Kidney (tissue), 22 donors: ENCODE measurements at places on chromosomes 6 and 20.

GRCh38 chr6:11702500-11703130, 76.0 kb downstream of the ADTRP start:
- no peaks in the 10 kb centered on the region for H3K27me3 ChIP-seq
- DNase-seq: no peak
- H3K27ac ChIP-seq: no peak overlapping the region
- no peaks in the 10 kb centered on the region for H3K4me1 ChIP-seq
- H3K36me3 ChIP-seq: no peaks in the 10 kb centered on the region
- no peak overlapping the region for H3K4me3 ChIP-seq

GRCh38 chr6:162220876-162221275, 506.7 kb downstream of the PRKN start:
- no peak for DNase-seq
- H3K36me3 ChIP-seq: no peaks in the 10 kb centered on the region
- no peak overlapping the region for H3K27ac ChIP-seq
- no peak overlapping the region for H3K4me3 ChIP-seq

- H3K36me3 ChIP-seq: peaks cover 4% of the 10 kb centered on the region
- DNase-seq: no peak
- peaks cover 15% of the 10 kb centered on the region for H3K4me1 ChIP-seq
- no peak overlapping the region for H3K27ac ChIP-seq
- no peak overlapping the region for H3K4me3 ChIP-seq
- H3K27me3 ChIP-seq: no peaks in the 10 kb centered on the region
Observed at GRCh38 chr6:31966997-31967925, 4.7 kb downstream of the DXO start.

GRCh38 chr6:87753131-87753685, 51.2 kb upstream of the AKIRIN2 start:
- no peak for DNase-seq
- H3K4me3 ChIP-seq: no peak overlapping the region
- no peaks in the 10 kb centered on the region for H3K4me1 ChIP-seq
- H3K27me3 ChIP-seq: no peaks in the 10 kb centered on the region
- no peaks in the 10 kb centered on the region for H3K36me3 ChIP-seq

GRCh38 chr6:69386426-69386825, 410.4 kb downstream of the LMBRD1 start:
- H3K36me3 ChIP-seq: no peaks in the 10 kb centered on the region
- DNase-seq: no peak
- no peak overlapping the region for H3K4me3 ChIP-seq
- H3K27me3 ChIP-seq: no peaks in the 10 kb centered on the region
- H3K4me1 ChIP-seq: no peaks in the 10 kb centered on the region
- no peak overlapping the region for H3K27ac ChIP-seq

GRCh38 chr6:63391203-63391970, 71.6 kb upstream of the LGSN start:
- no peak overlapping the region for H3K4me3 ChIP-seq
- no peaks in the 10 kb centered on the region for H3K4me1 ChIP-seq
- no peak for DNase-seq
- no peaks in the 10 kb centered on the region for H3K27me3 ChIP-seq
- no peak overlapping the region for H3K27ac ChIP-seq

GRCh38 chr20:45835825-45836224, 2.2 kb downstream of the SNX21 start:
- peak; percentile 43 for DNase-seq
- peaks cover 4% of the 10 kb centered on the region for H3K4me1 ChIP-seq
- H3K36me3 ChIP-seq: no peaks in the 10 kb centered on the region
- H3K4me3 ChIP-seq: no peak overlapping the region

- H3K36me3 ChIP-seq: no peaks in the 10 kb centered on the region
- H3K4me1 ChIP-seq: no peaks in the 10 kb centered on the region
- no peak for DNase-seq
- no peak overlapping the region for H3K27ac ChIP-seq
- H3K27me3 ChIP-seq: no peaks in the 10 kb centered on the region
Observed at GRCh38 chr20:23241416-23241815, 109.2 kb upstream of the NXT1 start.

DNA sequence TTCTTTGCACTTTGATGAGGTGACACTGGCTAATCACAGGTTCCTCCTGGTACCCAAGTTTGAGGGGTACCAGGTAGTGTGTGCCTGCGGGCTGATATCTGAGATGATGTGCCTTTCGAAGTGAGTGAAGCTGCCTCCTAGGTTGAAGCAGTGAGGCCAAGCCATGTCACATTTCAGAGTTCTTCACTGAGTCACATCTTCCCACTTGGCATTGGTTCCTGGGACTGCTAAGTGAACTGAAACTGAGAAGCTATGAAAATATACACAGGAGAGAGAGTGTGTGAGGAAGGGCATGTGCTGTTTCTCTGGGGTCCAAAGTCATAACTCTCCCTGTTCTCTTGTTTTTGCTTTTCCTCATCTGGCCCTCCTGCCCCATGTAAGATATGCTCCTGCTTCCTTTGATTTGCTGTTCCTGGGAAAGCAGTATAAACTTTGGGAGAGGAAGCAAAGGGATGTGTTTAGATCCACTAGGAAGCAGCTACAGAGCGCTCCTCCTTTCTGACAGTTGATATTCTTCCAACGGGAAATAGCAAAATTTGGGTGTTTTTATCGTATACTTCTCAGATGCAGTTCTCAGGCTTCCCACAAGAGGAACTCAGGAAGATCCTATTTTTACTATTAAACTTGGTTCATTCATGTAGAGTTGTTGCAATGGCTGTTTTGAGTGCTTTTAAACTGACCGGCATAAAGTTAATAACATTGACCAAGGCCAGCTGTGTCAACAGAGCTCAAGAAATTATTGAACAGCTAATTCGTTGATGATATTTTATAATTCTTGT, 153.7 kb downstream of the MOXD1 start:
- no peaks in the 10 kb centered on the region for H3K36me3 ChIP-seq
- H3K27me3 ChIP-seq: no peaks in the 10 kb centered on the region
- H3K27ac ChIP-seq: no peak overlapping the region
- no peak overlapping the region for H3K4me3 ChIP-seq
- no peak for DNase-seq
- no peaks in the 10 kb centered on the region for H3K4me1 ChIP-seq

DNA sequence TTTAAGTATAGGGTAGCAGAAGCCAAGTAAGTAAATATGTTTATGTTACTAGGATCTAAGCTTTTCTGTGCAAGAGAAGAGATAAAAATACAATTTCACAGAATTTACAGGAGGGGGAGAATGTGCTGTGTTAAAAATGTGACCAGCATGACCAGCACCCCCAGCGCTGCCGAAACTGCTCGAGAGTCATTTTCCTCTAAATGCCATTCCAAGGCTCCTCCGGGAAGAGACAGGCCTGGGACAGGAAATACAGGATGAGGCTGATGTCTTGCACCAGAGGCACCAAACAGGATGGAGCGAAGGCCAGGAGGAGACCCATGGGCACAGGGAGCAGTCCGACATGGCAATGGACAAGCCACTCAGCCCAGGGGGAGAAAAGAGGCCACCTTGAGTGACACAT, 21.1 kb downstream of the TAF4 start:
- H3K4me3 ChIP-seq: no peak overlapping the region
- DNase-seq: no peak
- no peak overlapping the region for H3K27ac ChIP-seq
- H3K27me3 ChIP-seq: no peaks in the 10 kb centered on the region

DNA sequence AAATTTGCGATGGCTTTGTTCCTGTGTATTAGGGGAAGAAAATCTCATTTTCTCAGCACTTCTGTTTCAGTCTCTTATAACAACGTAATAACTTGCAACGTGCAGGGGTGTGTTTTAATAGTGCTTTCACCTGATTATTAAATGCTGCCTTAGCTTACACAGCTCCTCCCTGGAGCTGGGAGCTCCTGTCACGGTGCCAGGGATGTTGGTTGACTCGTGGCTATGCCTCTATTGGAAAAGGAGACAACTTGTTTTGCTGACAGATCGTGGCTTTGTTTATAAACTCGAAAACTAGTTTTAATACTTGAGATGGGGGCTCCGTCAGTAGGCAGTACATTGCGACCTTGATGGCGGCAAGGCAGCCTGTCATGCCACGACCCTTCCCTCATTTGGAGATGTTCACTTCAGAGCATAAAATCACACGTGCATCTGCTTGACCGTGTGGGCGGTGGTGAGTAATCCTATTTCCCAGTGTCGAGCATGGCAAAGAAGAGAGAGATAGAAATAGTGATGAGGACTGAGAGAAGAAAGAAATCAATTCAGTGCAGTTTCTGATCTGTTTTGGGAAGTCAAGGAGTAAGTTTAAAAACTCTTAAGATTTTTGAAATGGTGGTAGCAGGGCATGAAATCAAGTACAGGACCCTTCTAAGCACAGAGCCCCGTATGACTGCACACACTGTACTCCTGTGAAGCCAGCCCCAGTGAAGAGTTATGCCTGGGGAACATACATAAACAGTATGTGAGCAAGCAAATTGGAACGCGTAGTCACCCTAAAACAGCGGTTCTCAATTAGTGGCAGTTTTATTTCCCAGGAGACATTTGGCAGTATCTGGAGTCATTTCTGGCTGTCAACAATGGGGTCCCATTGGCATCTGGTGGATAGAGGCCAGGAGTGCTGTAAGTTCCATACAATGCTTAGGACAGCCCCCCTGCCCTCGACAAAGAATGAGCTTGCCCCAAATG, 147.2 kb downstream of the DOK5 start:
- H3K36me3 ChIP-seq: no peaks in the 10 kb centered on the region
- H3K4me1 ChIP-seq: peaks cover 2% of the 10 kb centered on the region
- DNase-seq: no peak
- H3K27ac ChIP-seq: no peak overlapping the region
- no peak overlapping the region for H3K4me3 ChIP-seq
- no peaks in the 10 kb centered on the region for H3K27me3 ChIP-seq

DNA sequence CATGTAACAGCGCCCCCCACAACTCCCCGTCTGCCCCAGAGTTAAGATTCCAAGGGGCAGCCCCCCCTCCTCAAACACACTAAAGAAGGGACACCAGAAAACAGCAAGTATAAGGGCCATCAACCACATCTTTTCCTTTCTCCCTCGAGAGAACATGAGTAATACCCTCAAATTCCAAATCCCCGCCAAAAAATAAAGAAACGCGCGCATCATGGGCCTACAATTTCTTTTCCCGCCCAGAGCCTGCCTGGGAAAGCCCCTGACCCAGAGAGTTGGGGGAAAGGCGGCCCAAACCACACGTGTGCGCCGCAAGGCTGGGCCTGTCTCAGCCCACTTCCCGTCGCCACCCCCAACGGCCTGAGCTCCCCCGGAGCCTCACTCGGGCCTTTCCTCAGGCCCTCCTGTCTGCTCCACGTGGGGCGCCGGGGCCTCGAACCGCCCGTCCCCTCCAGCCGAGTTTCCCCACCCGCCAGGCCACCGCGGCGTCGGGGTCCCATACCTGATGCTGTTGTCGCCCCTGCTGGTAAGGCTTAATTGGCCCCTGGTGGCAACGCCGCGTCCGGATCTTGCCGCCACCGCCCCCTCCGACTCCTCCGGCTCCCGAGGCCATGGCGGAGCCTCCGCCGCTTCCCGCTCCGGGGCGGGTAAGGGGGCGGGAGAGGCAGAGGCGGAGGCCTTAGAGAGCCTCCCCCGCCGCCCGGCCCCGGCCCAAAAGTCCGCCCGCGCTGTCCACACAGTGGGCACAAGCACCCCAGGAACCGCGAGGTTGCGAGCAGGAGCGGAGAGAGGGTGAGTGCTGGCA, 746 bp downstream of the NUP153 start:
- H3K4me1 ChIP-seq: peaks cover 8% of the 10 kb centered on the region
- H3K27ac ChIP-seq: peak overlapping the region; percentile 99
- peak overlapping the region; percentile 71 for H3K4me3 ChIP-seq
- no peaks in the 10 kb centered on the region for H3K36me3 ChIP-seq

DNA sequence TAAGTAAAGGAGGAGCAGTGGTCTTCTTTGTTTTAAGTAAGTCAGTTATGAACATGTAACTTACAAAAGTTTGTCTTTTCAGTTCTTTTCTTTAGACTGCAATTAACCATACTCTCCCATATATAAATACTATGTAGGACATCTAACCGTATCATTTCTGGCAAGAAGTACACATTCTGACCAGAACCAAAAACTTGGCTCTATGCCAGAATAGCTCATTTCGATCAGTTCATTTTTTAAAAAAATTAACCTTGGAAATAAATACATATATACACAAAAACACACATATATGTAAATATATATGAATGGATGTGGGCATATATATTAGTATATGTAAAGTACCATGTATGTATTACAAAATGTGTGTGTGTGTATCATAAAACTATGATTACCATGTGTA, 145.0 kb downstream of the PHACTR1 start:
- H3K27ac ChIP-seq: no peak overlapping the region
- H3K4me3 ChIP-seq: no peak overlapping the region
- H3K4me1 ChIP-seq: no peaks in the 10 kb centered on the region
- H3K27me3 ChIP-seq: no peaks in the 10 kb centered on the region
- no peak for DNase-seq

GRCh38 chr20:10076126-10077080, 41.6 kb downstream of the ANKEF1 start:
- peak; percentile 25 for DNase-seq
- no peaks in the 10 kb centered on the region for H3K4me1 ChIP-seq
- no peak overlapping the region for H3K27ac ChIP-seq
- H3K27me3 ChIP-seq: no peaks in the 10 kb centered on the region

DNA sequence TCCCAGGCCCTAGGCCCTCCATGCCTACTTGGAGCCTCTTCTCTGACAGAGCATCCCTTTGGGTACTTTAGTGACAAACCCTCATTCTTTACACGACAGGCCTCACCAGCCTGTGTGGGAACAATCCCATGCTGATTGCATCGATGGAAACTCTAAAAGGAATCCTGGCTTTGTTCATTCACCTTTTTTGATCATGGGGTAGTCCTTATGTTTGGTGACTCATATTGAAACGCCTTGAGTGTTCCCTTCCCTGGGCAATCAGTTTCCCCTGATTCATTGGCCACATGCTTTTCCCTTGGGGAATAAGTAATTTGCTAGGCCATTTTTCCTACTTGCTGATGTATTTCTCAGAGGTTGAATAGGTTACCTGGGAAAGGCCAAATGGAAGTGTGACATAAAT, 14.7 kb upstream of the TNFAIP3 start:
- H3K36me3 ChIP-seq: no peaks in the 10 kb centered on the region
- no peak overlapping the region for H3K27ac ChIP-seq
- no peak overlapping the region for H3K4me3 ChIP-seq
- DNase-seq: no peak
- H3K27me3 ChIP-seq: no peaks in the 10 kb centered on the region

DNA sequence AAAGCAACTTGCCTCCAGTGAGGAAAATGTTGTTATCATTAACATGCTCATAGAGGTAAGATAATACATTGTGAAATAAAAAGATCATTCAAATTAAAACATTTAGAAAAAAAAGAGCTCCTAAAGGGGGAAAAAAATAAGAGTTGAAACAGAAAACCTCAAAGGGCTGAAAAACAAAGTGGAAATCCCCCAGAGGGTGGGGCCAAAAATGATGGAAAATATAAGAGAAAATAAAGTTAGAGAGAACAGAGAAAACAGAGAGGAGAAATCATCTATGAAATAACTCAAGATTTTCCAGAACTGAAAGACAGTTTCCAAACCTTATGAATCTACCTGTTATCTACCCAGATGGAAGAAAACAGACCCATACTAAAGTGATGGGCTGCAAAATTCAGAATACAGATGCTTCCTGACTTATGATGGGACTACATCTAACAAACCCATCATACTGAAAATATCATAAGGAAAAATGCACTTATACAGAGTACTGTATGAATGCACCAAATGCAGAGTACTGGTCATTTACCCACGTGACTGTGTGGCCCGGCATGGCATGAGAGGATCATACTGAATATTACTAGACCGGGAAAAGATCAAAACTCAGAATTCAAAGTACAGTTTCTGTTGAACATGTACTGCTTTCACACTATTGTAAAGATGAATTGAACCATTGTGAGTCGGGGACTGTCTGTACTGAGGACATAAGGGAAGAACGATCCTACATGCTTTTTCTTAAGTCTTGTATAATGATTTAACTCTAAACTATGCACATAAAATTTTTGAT, 4.0 kb downstream of the ZBTB24 start:
- no peak for DNase-seq
- H3K4me3 ChIP-seq: peak overlapping the region; percentile 35
- no peaks in the 10 kb centered on the region for H3K27me3 ChIP-seq
- H3K27ac ChIP-seq: no peak overlapping the region
- H3K36me3 ChIP-seq: peaks cover 8% of the 10 kb centered on the region
